Activated CD4-positive, alpha-beta memory T cell treated with anti-CD3 and anti-CD28 coated beads for 36 hours (primary cell): ENCODE measurements at places on chromosomes 4 and X.

GRCh38 chrX:31272472-31272775 is 200.6 kb upstream of the FTHL17 start:
- no peak for DNase-seq

DNA sequence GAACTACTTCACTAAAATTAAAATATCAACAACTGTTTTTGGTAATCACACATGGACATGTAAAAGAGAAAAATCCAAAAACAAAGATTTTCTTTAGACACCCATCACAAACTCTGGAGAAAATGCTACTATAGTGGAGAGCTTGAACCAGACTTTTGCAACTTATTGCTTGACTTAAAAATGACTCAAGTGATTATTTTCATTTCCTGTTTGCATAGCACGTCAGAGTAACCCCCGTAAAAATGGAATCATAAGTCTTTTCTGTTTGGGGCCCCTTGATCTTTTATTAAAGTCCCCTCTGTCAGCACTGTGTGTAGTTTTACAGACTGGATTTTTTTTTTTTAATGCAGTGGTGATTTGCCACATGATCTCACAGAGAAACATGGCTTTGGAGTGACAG is 79.5 kb downstream of the PRKG2 start:
- no peak for DNase-seq

DNA sequence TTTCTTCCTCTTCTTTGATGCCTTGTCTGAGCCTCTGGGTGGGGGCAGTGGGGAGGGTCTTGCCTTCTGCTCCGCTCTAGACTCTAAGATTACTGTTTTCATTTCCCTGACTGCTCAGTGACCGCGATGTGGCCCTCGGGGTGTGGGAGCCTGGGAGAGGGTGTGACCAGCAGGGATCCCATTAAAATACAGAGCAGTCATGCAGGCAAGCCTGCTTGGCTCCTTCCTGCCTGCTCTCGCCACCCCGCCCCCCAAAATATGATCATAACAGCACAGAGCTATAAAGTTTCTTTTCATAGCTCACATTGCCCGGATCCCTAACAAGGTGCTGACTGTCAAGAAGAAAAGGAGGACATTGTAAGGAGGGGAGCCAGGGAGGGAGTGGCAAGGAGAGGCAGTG is 332.9 kb downstream of the RAB28 start:
- no peak for DNase-seq

GRCh38 chr4:26619784-26620183 is 35.9 kb downstream of the TBC1D19 start:
- DNase-seq: no peak

DNA sequence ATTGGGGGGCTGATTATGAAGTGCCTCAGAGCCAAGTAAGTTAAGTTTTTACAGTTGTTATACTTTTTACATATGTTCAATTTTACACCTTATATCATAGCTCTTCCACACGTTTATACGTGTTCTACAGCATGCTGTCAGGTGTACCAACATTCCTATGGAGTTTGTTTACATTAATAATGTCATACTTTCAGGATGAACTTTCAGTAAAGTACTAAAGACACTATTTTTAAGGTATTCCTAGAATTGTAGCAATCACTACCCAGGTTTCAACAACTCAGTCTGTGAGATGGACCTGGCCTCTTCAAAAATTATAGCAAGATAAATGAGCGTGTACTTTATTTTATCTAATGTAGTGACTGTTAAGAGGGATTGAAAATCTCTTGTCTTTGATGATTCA is 92.6 kb downstream of the PTPN13 start:
- DNase-seq: no peak

GRCh38 chr4:189548484-189549125 is 392.1 kb upstream of the FRG1 start:
- DNase-seq: no peak

DNA sequence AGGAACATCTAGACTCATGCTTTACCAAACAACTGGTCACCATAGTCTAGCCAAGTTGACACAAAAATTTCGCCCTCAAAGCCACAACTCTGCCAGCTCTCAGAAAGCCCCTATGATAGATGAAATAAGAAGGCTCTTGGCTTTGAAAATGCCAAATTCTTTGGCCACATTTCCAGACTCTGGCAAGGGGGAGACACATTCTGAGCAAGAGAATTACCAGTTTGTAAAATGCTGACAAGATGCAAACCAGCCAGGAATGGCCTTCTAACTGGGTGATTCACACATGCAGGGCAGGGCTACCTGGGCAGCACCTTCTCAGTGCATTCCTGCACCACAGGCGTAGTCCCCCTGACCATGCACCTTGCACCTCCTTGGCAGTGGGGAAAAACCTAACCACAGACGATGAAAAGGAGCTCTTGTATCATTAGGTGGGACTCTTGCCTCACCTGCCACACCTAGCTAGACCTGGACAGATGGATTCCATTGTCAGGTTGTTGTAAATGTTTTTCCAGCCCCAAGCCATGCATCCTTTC is 77.4 kb upstream of the CPEB2 start:
- DNase-seq: no peak

GRCh38 chr4:85779165-85779564 is 304.2 kb downstream of the ARHGAP24 start:
- no peak for DNase-seq
